Tibial nerve (tissue), 4 donors: ENCODE measurements at places on chromosomes 1 and 21. TPM values are rescaled to one million over a fixed set of nuclear protein-coding genes. Genes with fewer than 3 reads are reported as not detected.

CYP4A11 gene
- 0.42 TPM for total RNA-seq

GRCh38 chr1:203461717-203462116, 13.9 kb upstream of the PRELP start:
- DNase-seq = no peak
- no peaks in the 10 kb centered on the region for H3K27me3 ChIP-seq
- H3K27ac ChIP-seq = no peak overlapping the region
- peaks cover 44% of the 10 kb centered on the region for H3K4me1 ChIP-seq
- no peak overlapping the region for H3K4me3 ChIP-seq

GRCh38 chr1:203056516-203056915, 29.3 kb downstream of the MYOG start:
- no peaks in the 10 kb centered on the region for H3K36me3 ChIP-seq
- peaks cover 19% of the 10 kb centered on the region for H3K4me1 ChIP-seq
- DNase-seq = no peak
- H3K27me3 ChIP-seq = no peaks in the 10 kb centered on the region
- H3K27ac ChIP-seq = no peak overlapping the region

PLA2G2D gene
- total RNA-seq = not detected

HSD3B1 gene
- not detected for total RNA-seq
